Renal cortical epithelial cell (primary cell): ENCODE measurements at places on chromosomes 1 and 21. TPM values are rescaled to one million over a fixed set of nuclear protein-coding genes. Genes with fewer than 3 reads are reported as not detected.
A peak's percentile ranks its signal among the peaks of the same experiment; 100 is the strongest.

- no peak for DNase-seq
Observed at GRCh38 chr1:167310732-167311131, 90.0 kb downstream of the POU2F1 start.

- no peak for DNase-seq
Observed at GRCh38 chr1:31750858-31751510, 13.2 kb downstream of the ADGRB2 start.

DNA sequence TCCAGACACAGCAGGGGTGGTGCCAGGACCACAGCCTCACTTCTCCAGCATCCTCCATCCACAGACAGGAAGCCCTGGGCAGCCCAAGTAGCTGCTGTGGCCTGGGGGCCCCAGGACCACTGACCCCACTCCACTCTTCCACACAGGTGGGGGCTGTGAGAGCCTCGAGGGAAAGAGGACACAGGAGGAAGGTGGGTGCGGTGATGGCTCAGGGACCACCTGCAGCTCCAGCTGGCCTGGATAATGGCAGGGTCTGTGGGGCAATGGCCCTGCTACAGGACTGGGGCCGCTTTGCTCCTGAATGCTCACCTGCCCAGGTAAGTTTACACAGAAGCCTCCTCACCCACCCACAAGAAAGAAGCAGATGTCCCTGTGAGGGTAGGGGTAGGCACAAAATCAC lies 18.3 kb upstream of the PRSS38 start:
- DNase-seq = no peak

DNA sequence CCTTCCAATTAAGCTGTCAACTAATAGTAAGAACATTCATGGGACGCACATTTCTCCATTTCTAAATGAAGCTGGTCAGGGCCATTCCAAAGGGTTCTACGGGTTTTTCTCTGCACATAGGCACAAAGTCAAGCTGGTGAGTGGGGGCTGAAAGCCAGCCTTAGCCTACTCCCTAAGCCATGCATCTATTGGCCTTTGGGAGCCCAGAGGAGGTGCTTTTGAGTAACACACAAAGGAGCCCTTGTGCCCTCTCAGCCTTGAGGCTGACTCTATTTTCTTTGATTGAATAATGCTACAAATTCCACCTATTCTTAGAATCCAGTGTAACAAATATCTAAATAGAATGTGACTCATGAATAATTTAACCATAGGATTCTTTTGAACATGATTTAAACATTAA lies 73.6 kb downstream of the RGS13 start:
- DNase-seq = peak; percentile 48

- DNase-seq = no peak
Observed at GRCh38 chr1:234106032-234106431, 201.6 kb downstream of the SLC35F3 start.

The FAM43B gene
- total RNA-seq = 0.15 TPM in 1 of 2 replicates, not detected in the other

The LHX8 gene
- total RNA-seq = not detected in 2 replicates

GRCh38 chr1:78145105-78145580 lies 99.4 kb downstream of the GIPC2 start:
- peak; percentile 78 for DNase-seq

The SELE gene
- not detected in 2 replicates for total RNA-seq

DNA sequence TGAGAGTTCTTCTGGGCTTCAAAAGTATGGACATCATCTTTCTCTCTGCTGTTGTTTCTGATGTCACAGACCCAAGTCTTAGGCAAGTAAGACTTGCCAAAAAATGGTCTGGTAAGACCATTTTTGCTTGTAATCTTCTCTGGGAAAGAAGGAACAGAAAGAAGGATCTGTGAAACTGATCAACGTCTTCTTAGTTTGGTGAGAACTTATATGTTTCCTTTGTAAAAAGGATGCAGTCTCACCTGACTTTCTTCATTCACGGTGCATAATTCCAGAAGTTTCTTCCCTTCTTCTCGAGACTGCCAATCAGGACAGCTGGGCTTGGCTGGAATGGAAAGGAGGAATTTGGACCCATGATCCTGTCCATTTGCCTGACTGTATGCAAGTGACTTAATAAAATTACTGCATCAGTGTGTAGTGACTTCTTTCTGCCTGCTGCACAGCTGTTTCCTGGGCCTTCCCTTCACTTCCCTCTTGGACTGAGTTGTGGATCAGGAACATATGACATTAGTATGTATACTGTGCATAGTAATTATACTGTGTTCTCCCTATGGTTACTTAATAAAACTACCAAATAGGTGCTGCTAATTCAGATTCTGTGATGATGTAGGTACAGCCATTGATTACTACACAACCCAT lies 7.6 kb upstream of the DENND1B start:
- DNase-seq = no peak

- no peak for DNase-seq
Observed at GRCh38 chr1:226082959-226083301, 20.4 kb downstream of the H3-3A start.

GRCh38 chr1:225881959-225882693 lies at the start of gene TMEM63A:
TSS of gene TMEM63A (minus strand) at chr1:225882380. CDS start at chr1:225877580, 4,800 bp downstream.
- DNase-seq = peak; percentile 55

The CBR3 gene
- 1.4 and 3.3 TPM in 2 replicates for total RNA-seq

DNA sequence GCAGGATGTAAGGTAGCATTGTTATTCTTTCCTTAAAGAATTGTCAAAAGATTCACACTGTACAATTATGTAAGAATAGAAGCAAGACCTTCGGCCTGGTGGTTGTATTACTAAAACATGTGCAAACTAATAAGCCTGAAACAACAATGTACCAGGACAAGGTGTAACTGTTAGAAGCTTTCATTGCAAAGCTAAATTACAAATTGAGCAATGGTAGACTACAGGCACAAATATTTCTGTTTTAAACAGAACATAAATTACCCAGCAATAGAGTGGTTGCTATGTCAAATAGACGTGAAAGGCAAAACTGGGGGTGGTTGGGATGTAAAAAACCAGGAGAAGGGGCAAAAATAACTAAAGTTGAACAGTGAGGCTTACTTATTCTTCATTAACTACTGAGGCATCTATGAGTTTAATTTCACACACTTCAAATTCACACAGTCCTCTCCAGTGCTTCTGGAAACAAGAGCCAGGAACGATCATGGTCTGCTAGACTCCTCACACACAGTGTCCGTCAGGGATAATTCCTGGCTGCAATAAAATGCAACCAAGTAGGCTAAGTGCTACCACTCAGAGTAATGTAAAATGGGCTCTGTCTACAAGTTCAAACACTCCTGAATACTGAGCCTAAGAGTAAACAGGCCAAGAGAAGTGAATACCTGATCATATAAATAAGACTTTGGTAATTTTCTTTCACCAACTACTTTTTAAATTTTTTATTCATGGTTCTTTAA lies 39.3 kb upstream of the C1orf198 start:
- DNase-seq = no peak

DNA sequence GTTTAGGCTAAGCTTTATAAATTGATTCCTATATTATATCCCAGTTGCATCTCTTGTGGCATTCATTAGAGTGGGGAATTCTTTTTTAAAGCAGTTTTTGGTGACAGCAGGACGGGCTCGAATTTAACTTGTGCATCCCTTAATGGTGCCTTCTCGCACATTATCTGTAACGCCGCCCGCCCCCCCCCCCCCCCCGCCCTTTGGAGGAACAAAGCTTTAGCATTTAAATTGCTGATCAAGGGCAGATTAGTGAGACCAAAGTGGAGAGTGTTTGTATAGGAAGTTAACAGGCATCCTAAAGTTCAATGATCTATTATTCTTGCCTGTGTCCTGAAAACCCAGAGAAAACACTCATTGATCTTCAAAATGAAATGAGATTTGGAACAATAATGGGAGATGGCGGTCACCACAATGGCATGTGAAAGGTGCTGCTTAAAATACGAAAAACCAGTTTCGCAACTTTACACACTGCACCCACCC lies 2.2 kb downstream of the LMO4 start:
- peak; percentile 70 for DNase-seq

DNA sequence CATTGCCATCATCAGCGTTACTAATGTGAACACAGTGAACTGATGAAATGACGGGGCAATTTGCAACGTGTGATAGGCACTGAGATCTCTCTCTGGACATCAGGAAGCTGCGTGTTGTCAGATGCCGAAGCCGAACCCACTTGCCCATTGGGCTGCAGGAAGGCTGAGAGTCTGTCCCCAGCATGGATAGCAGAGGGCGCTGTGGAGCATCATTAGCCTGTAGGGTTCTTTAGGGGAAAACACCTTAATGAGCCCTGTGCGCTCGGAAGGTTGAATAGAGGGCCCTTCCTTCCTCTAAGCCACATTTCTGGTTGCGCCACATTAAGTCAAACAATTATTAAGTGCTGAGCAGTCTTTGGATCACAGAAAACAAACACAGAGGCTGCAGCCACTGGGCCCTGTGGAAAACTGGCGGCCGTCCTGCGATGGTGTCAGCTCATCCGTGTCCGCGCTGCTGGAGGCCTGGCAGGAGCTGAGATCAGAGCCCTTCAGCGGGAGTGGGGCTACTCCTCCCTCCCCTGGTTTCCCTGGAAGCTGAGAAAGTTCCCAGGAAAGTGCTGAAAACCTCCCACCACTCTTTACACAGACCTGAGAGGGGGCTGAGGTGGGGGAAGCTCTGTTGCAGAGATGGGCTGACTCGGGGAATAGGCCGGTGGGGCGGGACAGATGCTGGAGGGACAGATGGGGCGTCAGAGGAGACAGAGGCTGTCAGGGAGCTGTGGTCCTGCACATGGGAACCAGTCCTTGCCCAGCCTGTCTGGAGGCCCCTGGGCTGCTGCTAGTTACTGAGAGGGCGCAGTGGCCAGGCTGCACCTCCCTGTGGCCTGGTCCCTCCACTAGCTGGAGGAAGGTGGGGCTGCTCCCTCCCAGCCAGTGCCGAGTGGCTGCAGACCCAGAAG lies 12.7 kb downstream of the TFF2 start:
- DNase-seq = peak; percentile 94
